Upper lobe of left lung (tissue), 6 donors: ENCODE measurements at places on chromosomes 4 and X.
A peak's percentile ranks its signal among the peaks of the same experiment; 100 is the strongest.

DNA sequence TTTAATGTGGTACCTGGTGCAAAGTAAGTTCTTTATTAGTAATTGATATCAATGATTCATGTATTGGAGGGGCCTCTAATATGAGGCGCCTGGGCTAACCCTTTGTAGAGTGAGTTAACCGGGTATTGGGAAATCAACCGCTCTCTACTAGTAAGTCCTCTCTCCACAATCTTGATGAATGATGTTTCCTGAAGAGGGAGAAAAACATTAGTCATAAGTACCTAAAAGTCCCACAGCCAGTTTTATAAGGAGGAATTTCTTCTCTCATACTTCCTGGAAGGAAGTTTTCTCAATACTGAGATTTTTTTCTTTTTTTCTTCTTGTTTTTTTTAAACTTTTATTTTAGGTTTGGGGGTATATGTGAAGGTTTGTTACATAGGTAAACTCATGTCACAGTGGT, 62.3 kb downstream of the AGTR2 start:
- no peak for DNase-seq

GRCh38 chrX:10811111-10811510, 190.7 kb upstream of the MID1 start:
- no peak for DNase-seq

- no peak for DNase-seq
Measured at GRCh38 chr4:176883681-176884418, 91.1 kb upstream of the VEGFC start.

GRCh38 chr4:142474398-142475087, 371.6 kb downstream of the INPP4B start:
- no peak for DNase-seq

DNA sequence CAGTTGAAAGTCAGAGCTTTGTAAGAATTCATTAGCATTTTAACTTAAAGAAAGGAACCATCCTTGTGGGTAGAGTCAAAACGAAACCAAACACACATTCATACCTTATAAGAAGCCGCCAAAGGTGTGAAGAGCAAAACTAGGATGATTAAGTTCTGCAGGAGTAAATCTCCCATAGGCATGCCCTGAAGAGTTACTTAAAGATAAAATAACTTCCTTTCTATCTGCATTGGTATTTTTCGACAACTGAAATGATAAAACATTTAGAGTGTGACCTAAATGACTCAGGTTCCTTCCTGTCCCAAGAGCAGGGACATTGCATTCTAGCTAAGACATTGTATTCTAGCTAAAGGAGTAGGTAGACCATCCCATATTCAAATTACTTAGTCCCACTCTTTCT, 75.3 kb downstream of the BCOR start:
- DNase-seq = no peak

DNA sequence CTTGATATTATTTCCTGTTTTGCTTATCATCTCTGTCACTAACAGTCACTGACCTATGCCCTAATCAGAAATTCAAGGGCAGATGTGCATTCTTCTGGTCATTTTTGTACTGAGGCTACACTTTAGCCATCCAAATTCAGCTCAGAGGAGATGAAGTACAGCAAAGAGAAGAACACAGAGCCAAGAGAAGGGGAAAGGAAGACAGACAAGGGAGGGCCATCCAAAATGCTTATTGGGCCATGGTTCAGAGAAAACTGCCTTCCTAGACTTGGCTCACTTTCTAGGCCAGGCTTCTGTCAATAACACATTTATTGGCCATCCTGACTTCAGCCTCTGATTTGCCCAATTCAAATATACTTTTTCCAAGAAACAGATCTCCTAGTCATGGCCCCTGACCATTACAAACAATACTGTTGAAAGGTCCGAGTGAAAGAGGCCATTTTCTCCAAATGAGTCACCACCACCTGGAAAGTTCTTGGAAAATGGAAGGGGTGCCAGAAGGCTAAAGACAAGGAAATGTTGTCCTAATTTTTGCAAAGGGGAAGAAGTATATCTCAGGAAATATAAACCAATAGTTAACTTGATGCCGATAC, 56.4 kb downstream of the DCX start:
- DNase-seq = no peak

DNA sequence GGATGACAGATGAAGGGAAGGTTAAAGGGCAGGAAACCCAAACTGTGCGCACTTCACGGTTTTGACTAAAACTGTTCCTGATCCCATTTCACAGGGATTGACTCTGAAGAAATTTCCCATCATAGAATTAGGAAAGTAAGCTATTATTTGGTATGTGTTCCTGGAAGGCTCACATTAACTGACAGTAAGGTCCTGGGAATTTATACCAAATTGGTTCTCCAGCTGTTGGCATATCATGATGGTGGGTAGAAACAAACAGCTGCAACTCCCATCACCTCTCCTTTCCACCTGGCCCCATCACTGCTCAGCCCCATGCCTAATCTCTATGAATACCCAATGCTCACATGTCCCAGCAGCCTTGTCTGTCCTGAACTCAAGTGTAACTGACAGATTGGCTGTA, 121.2 kb downstream of the GPC3 start:
- DNase-seq = no peak

GRCh38 chr4:103075894-103076746, 441 bp downstream of the SLC9B2 start:
- peak; percentile 93 for DNase-seq
